HuH-7 (cell line): ENCODE measurements at places on chromosomes 11 and 22.

GRCh38 chr22:32697331-32697995 lies 104.0 kb upstream of the TIMP3 start:
- peak; percentile 37 for DNase-seq

GRCh38 chr22:42931421-42932196 lies 74.5 kb upstream of the ARFGAP3 start:
- no peak for DNase-seq

DNA sequence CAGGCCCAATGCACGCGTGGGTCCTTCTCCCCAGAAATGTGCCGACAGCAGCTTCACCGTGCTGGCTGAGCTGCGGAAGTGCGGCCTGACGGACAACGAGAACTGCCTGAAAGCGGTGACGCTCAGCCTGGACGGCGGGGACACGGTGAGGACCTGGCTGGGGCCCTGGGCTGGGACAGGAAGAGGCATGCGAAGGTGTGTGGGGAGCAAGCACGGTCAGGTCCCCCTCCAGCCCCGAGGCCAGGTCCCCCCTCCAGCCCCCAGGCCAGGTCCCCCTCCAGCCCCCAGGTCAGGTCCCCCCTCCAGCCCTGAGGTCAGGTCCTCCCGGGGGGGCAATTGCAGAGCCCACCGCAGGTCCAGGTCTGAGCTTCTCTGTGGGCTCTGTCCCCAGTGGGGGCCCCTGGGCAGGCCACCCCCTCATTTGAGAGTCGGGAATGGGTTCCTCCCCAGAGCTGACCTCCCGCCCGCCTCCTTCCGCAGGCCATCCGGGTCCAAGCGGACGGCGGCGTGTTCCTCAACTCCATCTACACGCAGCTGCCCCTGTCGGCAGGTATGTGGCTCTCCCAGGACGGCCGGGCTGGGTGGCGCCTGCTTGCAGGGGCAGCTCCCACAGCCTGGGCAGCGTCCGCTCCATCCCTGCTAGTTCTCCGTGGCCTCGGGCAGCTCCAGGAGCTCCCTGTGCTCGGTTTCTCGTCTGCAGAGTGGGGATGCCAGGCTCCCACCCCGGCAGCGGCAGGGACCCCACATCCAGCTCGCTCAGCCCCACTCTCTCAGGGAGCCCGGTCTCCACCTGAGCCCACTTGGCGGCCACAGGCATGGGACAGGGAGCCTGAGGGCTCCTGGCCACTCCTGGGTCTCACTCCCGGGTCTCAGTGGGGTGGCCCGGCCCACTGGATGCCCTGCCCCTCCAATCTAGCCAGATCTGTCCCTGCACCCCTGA lies 7.9 kb downstream of the MUC5B start:
- no peak for DNase-seq

- no peak for DNase-seq
Observed at GRCh38 chr11:30395751-30396150, 72.8 kb downstream of the ARL14EP start.

DNA sequence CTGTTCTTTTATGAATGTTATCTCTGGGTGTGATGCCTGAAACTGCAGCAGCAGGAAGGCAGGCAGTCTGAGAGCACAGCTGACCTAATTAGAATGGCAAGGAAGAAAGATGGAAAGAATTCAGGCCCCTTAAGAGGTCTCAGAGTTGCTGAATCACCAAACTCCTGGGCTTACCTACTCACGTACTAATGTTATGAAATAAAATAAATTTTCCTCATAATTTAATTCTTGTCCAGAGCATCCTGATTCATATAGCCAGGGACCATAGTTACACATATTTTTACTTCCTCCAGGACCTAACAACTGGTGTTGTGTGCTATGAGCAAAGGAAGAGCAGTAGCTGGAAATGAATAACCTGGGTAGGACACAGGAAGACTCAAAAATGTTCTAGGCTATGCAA lies 41.9 kb downstream of the SNX19 start:
- no peak for DNase-seq

DNA sequence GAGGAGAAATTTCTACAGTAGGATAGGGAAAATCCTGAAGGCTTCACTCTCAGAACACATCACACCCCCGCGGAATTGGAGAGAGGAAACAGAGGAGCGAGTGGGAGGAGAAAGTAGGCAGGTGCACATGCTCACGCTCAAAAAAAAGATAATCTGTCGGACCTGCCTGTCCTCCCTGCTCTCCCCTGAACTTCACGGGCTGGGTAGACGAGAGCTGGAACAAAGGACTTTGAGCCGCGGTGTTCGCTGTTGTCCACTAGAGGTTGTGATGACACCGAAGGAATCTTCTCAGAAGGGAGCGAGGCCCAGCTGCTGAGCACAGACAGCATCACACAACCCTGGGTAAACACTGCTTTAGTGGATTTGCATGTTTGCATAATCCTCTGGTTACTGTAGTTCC lies 5.0 kb downstream of the SEZ6L start:
- DNase-seq = no peak

GRCh38 chr22:41226723-41227655 lies 13.7 kb downstream of the CHADL start:
- no peak for DNase-seq

- no peak for DNase-seq
Observed at GRCh38 chr22:25741692-25742626, at the start of gene MYO18B. Gene MYO18B, plus strand, starts transcription at chr22:25742188. Its CDS starts 18,905 bp downstream, at chr22:25761093.

DNA sequence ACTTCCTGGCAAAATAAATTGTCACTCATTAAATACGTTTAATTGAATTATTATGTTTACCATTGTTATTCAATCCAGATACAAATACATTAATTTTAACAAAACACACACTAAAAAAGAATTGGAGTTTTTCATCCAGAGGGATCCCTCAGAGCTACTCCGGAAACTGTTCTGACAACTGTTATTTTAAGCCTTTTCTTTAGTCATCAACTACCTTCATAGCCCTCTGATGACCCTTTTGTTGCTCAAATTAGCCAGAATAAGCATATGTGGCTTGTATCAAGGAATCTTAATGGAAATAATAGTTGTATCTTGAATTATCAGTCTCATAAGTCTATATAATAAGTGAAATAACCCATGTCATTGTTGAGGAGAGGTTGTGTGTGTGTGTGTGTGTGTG lies 405.4 kb upstream of the FAT3 start:
- no peak for DNase-seq

DNA sequence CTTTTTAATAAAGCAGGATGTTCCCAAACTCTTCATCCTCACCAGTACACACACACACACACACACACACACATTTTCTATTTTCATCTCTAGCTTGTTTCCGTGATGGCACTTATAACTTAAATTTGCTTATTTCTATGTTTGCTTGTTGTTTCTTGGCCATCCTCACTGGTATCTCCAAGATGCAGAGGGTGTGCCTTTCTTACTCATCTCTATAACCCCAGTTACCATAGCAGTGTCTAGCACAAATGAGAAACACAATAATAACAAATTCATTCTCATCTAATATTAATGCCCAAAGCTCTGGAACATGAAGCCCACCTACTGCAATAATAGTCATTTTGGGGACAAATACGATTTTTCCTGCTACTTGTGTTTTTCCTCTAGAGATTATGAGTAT lies 156.3 kb downstream of the GRM5 start:
- DNase-seq = no peak

DNA sequence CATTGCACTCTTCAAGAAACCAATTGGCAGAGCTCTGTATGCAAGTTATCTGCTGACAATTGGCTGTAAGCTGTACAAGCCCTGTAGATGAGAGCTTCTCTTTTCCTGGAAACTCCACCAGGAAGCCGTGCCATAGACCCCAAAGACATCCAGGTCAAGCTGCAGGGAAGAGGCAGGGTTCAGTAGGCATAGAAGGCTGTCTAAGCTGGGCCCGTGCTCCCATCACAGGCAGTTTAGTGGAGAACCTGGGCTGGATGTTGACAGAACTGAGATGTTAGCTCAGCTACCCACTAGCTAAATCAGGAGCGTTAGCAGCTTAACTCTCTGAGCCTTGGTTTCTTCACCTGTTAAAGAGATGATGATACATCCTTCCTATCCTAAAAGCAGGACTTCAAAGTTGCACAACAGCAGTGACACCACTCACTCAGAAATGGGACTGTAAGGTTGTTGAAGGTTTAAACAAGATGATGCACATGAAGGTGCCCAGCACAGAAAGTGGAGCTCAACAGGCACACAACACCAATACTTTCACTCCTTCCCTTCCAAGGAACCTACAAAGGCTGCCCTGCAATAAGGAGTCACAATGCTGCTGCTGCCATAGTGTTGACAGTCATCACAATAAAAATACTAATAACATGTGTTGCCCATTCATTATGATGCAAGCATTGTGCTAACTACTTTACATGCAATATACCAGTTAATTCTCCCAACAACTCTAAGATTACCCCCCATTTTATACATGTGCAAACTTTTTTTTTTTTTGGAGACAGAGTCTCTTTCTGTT lies 115.4 kb downstream of the ZBTB16 start:
- DNase-seq = no peak

GRCh38 chr22:37228106-37229011 lies 15.7 kb downstream of the RAC2 start:
- DNase-seq = no peak

DNA sequence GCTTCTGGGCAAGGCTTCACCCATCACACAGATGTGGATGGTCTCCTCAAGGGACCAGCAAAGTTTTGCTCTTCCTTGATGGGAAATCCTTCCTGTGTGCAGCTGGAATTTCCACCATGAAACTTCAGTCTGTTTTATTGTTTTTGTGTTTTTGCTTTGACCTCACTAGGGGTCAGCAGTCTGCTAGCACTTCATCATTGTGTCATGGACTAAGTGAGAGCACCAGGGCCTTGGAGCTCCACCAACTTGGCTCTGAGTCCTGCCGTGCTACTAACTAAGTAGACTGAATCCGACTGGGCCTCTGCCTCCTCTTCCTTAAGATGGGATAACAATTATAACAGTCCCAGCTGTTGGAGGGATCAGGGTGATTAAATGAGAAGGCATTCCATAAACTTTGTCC lies 305.8 kb upstream of the NCAM1 start:
- no peak for DNase-seq

- DNase-seq = no peak
Observed at GRCh38 chr11:85114786-85115185, 512.4 kb downstream of the DLG2 start.

DNA sequence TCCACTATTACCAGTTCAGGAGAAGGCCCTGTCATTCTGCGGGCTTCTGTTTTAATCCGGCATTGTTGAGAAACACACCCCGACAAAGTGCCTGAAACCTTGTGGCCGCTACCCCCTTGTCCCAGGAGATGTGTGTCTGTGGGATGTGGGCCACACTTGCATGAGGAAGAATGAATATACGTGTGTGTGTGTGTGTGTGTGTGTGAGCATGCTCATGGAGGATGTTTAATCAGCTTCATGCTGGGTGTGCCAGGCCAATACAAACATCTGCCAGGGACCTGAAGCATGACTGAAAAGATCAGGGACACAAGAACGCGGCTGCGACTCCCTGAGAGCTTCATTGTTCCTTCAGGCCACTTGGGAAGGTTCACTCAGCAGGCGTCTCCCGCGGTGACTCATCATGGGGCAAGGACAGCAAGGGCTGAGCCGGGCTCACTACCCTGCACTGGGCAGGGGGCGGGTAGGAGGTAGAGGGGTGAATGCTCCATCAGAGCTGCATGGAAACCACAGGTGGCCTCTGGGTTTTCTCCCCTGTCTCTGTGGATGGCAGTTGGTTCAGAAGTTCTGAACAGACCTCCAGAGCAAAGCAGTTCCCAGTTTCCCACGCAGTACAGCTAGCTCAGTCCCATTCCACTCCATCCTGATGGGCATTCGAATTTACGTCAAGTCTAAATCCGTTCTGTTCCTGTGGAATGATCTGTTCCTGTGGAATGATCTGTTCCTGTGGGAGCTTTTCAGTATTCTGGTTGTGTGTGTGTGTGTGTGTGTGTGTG lies 7.0 kb upstream of the MALAT1 start:
- no peak for DNase-seq

GRCh38 chr11:121794671-121795141 lies 321.3 kb downstream of the BLID start:
- no peak for DNase-seq

- DNase-seq = no peak
Observed at GRCh38 chr11:24407733-24408132, 89.1 kb upstream of the LUZP2 start.

DNA sequence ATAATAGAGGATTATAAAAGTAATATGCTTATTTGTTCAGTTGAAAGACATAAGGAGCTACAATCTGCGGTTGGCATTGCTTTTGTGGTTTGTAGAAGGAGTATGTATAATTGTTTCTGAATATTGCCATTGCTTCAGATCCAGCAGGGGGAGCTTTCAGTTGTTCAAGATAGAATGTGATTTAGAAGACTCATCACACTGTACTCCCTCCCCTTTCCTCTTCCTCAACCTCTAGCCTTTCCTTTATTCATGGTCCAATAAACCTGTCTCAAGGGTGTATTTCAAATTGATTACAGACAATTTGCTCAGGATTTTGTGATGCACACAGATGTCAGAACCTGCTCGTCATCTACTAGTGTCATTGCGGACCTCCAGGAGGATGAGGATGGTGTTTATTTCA lies 9.8 kb downstream of the PRMT3 start:
- peak; percentile 20 for DNase-seq

- DNase-seq = no peak
Observed at GRCh38 chr11:121199516-121199915, 93.1 kb upstream of the SC5D start.

DNA sequence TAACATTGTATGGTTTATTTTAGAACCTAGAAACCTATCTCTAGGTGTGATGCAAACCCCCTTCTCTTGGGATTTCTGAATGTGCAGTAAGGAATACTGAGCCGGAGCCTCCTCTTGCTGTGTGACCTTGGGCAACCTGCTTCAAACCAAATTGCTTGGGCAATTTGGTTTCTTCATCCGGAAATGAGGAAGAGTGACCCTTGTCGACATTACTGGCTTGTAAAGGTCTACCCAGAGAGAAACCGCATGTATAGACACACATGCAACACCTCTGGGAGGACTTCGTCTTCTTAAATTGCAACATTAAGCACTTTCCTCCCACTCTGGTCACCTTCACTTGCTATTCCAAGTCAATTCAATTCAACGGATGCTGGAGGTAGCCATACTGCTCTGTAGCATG lies 19.6 kb upstream of the TP53I11 start:
- DNase-seq = no peak

- no peak for DNase-seq
Observed at GRCh38 chr11:62854825-62855570, 15.6 kb upstream of the WDR74 start.

GRCh38 chr11:106427736-106428135 lies 350.3 kb downstream of the AASDHPPT start:
- no peak for DNase-seq

DNA sequence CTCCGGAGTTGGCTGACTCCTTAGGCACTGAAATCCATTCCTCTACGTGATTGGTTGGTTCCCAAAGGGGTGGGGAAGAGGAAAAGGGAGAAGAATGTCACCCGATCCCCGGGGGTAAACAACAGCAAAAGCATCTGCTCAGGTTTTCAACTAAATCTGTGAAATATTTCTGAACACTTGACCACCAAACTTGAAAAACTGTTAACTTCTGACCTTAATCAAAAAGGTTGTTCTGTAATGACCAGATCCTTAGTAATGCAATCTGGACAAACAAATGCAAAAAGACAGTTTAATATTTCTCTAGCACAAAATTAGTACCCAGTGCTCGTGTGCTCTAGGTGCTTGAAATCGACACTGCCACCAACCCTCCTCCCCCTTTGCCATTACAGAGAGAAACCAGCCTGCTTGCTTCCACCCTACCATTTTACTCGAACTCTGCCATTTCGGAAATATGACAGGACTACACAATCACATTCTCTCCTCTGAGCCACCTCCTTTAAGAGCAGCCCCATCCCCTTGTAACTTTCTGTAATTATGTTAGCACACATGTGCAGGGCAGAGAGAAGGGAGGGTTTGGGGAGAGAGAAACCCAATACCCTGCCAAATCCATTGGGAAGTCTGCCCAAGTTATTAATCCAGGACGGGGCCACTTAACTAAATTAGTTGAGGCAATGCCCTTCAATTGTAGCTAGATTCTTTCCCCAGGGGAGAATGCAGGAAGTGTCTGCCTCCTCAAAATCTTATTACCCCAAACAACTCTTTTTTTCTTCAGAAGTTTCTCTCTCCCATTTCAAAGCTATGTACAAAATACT lies 113.8 kb downstream of the RBFOX2 start:
- DNase-seq = peak; percentile 71
